ENCODE measurements at places on chromosomes 12 and 14. TPM values are rescaled to one million over a fixed set of nuclear protein-coding genes. Genes with fewer than 3 reads are reported as not detected.

GRCh38 chr12:124147027-124147426 lies 147.9 kb upstream of the RFLNA start:
- DNase-seq: no peak

DNA sequence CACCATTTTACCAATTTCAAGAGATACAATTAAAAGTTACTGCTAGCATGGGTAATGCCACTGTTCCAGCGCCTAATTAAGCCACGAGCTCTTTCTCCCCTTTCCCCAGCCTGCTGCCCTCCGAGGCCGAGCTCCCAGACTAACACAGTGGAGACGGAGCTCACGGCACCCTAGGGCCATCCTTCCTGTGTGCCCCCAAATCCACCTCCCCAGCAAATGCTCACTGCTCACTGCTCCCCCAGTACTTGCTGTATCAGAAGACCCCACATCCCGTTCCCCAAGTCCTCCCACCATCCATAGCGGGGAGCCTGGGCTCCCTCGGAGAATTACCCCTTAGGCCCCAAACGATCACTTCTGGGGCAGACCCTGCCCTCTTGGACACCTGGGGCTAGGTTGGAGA lies 42.7 kb downstream of the SLC6A12 start:
- no peak for DNase-seq

GRCh38 chr12:88802096-88802706 lies 221.9 kb upstream of the KITLG start:
- DNase-seq: no peak

DNA sequence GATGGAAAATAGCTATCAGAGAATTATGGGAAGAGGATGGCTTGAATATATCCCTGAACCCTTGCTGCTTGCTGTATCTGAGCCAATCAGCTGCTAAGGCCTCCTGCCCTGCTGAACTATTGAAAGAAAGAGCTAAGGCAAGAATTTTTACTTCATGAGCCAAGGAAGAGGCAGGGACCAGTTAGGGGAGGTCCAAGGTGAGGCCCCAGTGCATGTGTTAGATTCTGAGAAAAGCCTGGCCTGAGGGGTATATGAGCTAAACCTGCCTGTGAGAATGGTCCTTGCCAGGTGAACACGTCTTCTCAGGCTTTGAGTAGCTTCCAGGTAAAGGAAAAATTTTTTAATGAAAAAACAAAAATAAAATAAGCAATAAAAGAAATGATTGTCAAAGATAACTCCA lies 218.0 kb downstream of the SYT1 start:
- no peak for DNase-seq

DNA sequence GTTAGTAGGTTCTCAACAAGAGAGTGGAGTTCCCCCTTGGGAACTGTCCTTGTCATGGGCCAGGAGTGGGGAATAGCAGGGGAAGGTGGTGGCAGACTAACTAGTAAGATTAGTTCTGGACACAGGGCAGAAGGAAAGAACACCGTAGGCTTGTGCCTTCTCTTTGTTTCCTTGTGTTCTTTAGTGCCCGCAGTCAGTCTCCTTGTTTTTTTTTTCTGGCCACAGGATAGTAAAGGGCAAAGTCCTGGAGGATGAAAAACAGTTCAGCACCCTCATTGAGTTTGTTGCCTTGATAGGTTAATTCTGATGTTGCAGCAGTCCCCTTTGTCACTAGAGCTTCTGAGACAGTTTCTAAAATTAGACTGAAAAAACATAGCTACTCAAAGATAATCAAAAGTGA lies 8.4 kb downstream of the PEX5 start:
- no peak for DNase-seq

- DNase-seq: no peak
Observed at GRCh38 chr12:54356228-54356627, 8.1 kb downstream of the GPR84 start.

DNA sequence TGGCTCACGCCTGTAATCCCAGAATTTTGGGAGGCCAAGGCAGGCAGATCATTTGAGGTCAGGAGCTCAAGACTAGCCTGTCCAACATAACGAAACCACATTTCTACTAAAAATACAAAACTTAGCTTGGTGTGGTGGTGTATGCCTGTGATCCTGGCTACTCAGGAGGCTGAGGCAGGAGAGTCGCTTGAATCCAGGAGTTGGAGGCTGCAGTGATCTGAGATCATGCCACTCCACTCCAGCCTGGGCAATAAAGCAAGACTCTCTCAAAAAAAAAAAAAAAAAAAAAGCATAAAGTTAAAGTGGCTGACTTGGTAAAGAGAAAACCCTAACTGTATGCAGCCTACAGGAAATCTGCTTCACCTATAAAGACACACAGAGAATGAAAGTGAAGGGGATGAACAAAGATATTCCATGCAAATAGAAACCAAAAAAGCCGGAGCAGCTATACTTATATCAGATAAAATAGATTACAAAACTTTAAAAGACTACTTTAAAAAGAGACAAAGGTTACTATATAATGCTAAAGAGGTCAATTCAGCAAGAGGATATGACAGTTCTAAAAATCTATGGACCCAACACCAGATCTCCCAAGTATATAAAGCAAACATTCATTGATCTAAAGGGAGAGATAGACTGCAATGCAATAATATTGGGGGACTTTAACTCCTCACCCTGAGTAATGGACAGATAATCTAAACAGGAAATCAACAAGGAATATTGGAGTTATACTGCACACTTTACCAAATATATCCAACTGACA lies 4.1 kb downstream of the CLEC2B start:
- DNase-seq: no peak

GRCh38 chr14:54226103-54226502 lies 170.7 kb upstream of the CDKN3 start:
- DNase-seq: no peak

DNA sequence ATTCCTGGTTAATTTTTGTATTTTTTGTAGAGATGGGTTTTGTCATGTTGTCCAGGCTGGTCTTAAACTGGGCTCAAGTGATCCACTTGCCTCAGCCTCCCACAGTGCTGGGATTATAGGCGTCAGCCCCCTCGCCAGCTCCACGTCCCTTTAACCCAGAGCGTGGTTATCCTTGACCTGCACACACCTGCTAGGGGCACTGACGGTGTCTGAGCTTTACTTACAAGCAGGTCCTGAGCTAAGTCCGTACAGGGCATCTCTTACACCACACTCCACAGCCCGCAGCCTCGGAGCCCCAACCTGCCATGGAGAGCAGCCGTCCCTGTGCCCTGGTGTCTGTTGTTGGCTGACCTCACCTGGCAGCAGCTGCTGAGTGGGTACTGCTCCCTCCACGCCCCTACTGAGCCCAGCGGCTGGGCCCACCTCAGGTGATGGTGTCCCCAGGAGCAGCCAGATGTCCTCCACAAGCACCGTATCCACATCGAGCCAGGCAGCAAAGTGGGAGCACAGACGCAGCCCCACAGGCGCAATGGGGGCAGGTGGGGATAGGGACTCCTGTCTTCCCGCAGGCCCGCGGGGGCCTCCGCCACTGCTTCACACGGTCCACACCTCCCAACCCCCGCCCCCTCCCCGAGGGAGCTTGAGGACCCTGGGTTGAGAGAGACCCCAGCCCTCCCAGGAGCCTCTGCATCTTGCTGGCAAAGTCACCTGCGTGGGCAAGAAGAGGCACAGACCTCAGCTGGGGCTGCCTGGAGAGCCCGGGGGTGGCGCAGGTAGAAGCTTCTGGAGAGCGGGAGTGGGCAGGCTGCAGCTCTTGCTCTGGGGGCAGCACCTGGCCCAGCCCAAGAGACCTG lies 325.4 kb upstream of the SFSWAP start:
- no peak for DNase-seq

DNA sequence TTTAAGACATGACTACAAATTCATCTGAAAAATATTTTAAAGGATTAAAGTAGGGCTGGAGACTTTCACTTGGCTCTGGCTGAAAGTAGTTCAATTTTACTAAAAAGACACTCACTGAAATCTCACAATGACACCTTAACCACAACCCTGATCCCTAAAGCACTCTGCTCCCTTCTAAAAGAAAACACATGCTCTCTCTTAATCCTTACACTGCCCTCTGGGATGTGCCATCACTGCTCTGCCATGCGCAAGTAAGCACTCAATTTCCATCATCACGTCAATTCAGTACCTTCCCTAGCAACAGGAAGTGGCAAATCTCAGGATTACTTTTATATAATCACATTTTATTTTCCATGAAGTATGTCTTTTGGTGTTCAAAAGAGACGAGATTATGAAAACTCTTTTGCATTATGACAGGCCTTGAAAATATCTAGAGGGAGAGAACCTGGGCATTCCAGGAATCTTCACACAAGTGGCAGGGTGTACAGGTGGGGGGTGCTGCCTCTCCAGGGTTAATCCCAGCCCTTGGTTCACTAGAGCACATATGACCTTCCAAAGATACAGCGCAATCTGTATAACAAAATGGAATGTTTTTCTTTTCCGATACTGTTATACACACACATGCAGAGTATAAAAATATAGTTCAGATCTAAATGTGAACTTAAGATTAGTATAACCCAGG lies 7.3 kb downstream of the ATG14 start:
- no peak for DNase-seq

DNA sequence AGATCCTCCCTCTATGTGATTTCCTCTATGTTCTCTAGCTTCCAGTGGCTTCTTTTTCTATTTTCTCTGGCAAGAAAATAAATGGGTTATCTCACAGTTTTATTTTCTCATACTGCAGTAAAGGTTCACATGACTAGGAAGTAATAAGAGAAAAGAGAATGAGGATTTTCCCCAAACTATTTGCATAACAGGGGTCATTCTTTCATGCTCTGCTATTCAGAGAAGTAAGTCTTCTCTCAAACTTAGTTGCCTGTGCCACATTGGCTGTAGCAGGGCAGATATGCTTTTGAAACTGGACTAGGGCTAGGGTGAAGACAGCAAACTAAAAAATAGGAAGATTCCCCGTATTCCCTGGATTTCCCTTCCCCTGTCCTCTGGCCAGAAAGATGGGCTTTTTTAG lies 57.4 kb downstream of the ACSM4 start:
- DNase-seq: no peak

DNA sequence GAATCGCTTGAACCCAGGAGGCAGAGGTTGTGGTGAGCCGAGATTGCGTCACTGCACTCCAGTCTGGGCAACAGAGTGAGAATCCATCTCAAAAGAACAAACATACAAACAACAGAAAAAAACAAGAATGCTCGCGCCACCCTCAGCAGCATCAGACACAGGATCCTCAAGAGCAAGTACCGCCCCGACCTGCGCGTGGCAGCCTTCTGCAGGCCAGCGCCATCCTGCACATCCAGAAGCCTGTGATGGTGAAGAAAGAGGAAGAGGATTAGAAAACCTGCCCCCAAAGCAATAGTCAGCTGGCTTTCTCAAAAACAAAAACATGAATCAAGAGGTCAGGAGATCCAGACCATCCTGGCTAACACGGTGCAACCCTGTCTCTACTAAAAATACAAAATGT lies 30.0 kb upstream of the EID3 start:
- DNase-seq: no peak

- DNase-seq: peak; percentile 81
Observed at GRCh38 chr14:91158091-91158790, 44.4 kb downstream of the DGLUCY start.

GRCh38 chr12:117674313-117674712 lies 294.5 kb downstream of the KSR2 start:
- DNase-seq: no peak

- no peak for DNase-seq
Observed at GRCh38 chr12:75389706-75390105, 1.2 kb upstream of the GLIPR1L2 start.

DNA sequence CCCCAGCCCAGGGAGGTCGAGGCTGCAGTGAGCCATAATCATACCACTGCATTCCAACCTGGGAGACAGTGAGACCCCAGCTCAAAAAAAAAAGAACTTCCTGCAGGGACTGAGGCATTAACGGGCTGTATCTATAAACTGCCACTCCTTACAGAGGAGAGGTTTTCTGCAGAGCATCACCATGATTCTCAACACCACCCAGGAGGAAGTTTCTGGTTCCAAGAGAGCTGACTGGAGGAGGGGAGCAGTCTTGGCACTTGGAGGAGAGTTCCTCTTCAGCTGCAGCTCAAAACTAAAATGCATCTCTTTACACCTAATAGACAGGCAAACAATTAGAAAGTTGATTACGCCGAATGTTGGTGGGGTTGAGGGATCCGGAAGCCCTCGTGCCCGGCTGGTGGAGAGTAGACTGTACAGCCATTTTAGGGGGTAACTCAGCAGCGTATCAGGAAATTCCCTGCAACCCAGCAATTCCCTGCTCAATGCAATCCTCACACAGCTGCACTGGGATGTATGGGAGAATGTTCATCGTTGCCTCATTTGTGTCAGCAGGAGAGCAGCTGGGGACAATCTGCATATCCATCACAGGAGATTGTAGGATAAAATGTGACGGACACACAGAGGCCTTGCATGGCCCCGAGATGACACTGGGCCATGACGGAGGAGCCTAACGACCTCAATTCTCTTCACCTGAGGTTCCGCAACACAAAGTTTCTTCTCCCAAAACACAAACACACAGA lies 36.6 kb downstream of the ACTN1 start:
- no peak for DNase-seq

- DNase-seq: no peak
Observed at GRCh38 chr12:25286837-25287236, 36.1 kb upstream of the KRAS start.

GRCh38 chr12:27592548-27592947 lies 68.5 kb downstream of the PPFIBP1 start:
- peak; percentile 83 for DNase-seq

DNA sequence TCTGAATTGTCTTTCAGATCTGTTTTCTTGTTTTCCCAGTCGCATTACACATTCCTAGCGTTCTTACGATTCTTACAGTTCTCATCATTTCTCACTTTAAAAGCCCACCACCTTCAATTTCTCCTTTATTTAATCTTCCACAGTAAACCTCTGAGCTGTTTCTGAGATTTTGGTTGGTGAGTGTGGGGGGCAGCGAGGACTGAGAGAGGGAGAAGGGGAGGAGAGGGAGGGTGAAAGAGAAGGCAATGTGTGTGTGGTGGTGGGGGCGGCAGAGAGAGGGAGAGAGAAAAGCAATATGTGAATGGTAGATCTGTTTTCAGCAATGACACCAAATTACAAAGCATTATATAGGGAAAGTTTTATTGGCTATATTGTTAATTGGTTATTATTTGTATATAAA lies 282.6 kb downstream of the SOX5 start:
- no peak for DNase-seq

DNA sequence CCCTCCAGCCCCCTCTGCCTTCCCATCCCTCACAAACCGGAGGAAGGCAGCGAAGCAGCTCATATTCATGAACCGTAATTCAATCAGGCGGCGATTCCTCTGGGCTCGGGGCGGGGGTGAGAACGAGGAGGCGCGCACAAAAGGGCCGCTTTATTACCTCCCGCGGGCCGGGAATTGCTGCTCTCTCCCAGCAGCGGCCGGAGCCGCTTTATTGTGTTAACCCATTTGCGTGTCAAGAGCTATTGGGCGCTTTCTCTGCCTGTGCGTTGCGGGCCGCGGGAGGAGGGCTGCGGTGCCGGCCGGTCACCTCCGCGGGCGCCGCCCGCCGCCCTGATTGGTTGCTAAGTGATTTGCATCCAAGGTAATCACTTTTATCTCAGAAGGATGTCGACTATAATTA lies 4.8 kb downstream of the FAM222A start:
- peak; percentile 54 for DNase-seq

Gene OAS2
- total RNA-seq: 11.4 TPM

Gene LRRC74A
- not detected for total RNA-seq

Gene TNFAIP2
- total RNA-seq: 34.1 TPM

Gene C12orf54
- not detected for total RNA-seq

Gene RNASE3
- not detected for total RNA-seq
